A549 treated with RU486 at 1 μM for 4 hours (cell line): ENCODE measurements at places on chromosomes 6 and 20. TPM values are rescaled to one million over a fixed set of nuclear protein-coding genes. Genes with fewer than 3 reads are reported as not detected.

Gene PRKN
- total RNA-seq: 0.07 TPM in 1 of 5 replicates, not detected in the others

Gene CLIC1
- total RNA-seq: 476 to 542 TPM (median 495 TPM) in 5 replicates

Gene DNMT3B
- total RNA-seq: 3.8 to 4.9 TPM (median 4.2 TPM) in 5 replicates

Gene DSP
- 33.8 to 56.5 TPM (median 45.3 TPM) in 5 replicates for total RNA-seq

Gene SCGN
- 0.13 to 0.32 TPM in 2 of 5 replicates, not detected in the others for total RNA-seq

Gene IL17A
- not detected in 5 replicates for total RNA-seq

Gene APOM
- 2.8 to 3.3 TPM (median 2.9 TPM) in 5 replicates for total RNA-seq

Gene TMEM170B
- total RNA-seq: 0.17 to 0.87 TPM (median 0.80 TPM) in 5 replicates

Gene FAM217A
- not detected in 5 replicates for total RNA-seq

Gene MMP24OS
- 52.3 to 87.0 TPM (median 83.4 TPM) in 5 replicates for total RNA-seq

Gene CD93
- total RNA-seq: not detected in 5 replicates

Gene WFDC8
- total RNA-seq: not detected in 5 replicates

Gene NKAPL
- total RNA-seq: not detected in 5 replicates

Gene POU5F1
- 2.8 to 6.0 TPM (median 4.1 TPM) in 5 replicates for total RNA-seq

Gene SLC26A8
- not detected in 5 replicates for total RNA-seq

Gene TRMT6
- 32.1 to 39.8 TPM (median 34.0 TPM) in 5 replicates for total RNA-seq

Gene AVP
- total RNA-seq: not detected in 5 replicates

Gene OR2J3
- total RNA-seq: not detected in 5 replicates

Gene ZNF391
- 0.17 to 0.38 TPM (median 0.27 TPM) in 5 replicates for total RNA-seq
